Effector CD4-positive, alpha-beta T cell (primary cell): ENCODE measurements at places on chromosomes 3 and 15.

DNA sequence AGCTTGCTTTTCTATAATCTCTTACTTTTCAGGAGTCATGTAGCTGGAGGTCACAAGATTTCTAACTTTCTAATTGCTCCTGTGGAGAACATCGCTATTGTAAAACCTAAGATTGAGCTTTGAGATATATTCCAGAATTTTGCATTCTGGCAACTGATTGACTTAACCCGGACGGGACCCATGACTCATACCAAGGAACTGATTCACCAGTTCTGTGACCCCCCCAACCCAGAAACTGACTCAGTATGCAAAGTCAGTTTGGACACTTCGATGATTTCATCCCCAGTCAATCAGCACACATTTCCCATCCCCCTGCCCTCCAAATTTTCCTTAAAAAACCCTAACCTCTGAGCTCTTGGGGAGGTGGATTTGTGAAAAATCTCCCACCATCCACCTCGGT, 396.5 kb upstream of the GBE1 start:
- no peak for DNase-seq

- DNase-seq: no peak
Observed at GRCh38 chr3:122619040-122619439, 41.6 kb downstream of the PARP15 start.

- no peak for DNase-seq
Observed at GRCh38 chr3:141499965-141500364, 13.1 kb downstream of the RASA2 start.

GRCh38 chr15:80531388-80531787, 127.2 kb downstream of the ARNT2 start:
- no peak for DNase-seq

GRCh38 chr3:187005827-187006481, 75.6 kb downstream of the ST6GAL1 start:
- no peak for DNase-seq

- no peak for DNase-seq
Observed at GRCh38 chr3:103082501-103082900, 647.7 kb downstream of the ZPLD1 start.

- no peak for DNase-seq
Observed at GRCh38 chr3:149003653-149004305, 12.4 kb downstream of the GYG1 start.

DNA sequence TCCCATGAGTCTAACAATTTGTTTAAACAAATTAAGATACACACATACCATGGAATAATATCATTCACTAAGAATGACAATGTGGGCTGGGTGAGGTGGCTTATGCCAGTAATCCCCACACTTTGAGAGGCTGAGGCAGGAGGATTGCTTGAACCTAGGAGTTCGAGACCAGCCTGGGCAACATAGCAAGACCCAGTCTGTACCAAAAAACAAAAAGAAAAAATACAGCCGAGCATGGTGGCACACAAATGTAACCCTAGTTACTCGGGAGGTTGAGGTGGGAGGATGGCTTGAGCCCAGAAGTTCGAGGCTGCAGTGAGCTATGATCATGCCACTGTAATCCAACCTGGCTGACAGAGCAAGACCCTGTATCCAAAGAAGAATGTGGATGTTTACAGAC, 4.0 kb upstream of the ZNF710 start:
- DNase-seq: no peak

DNA sequence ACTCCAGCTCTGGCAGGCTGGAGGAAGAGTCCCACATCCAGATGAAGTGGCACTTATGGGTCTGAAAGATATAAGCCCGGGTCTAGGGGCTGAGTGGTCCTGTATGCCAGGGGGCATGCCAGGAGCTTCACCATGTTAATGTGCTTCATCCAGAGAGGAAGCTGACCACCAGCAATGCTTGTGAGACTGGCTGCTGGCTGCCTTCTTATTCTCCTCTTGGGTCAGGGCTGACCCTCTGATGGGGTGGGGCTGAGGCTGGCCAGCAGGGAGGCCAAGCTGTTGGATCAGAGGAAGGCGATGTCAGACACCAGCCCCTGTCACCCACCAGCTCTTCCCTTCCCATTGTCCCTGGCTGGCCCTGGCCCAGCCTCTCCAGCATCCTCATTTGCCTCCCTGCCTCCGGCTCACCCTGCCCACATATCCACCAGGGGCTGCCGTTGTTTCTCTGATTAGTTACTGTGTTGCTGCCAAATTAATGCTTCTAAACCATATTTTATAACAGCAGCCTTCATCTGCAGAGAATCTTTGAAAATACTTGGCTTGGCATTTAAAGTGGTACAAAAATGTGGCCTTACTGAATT, 20.4 kb upstream of the PSTPIP1 start:
- DNase-seq: no peak

DNA sequence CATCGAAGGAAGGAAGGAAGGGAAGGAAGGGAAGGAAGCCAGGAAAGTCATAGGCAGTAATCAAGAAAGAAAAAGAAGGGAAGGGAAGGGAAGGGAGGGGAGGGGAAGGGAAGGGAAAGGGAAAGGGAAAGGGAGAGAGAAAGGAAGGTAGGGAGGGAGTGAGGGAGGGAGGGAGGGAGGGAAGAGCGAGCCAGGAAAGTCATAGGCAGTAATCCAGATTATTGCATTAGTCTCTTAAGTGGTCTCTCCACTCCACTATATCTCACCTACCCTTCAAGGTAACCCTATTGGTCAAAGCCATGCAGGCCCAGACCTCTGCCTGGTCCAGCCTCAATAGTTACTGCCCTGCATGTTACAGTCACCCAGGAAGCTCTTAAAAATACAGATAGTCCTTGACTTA, 106.2 kb upstream of the RAP2B start:
- no peak for DNase-seq

DNA sequence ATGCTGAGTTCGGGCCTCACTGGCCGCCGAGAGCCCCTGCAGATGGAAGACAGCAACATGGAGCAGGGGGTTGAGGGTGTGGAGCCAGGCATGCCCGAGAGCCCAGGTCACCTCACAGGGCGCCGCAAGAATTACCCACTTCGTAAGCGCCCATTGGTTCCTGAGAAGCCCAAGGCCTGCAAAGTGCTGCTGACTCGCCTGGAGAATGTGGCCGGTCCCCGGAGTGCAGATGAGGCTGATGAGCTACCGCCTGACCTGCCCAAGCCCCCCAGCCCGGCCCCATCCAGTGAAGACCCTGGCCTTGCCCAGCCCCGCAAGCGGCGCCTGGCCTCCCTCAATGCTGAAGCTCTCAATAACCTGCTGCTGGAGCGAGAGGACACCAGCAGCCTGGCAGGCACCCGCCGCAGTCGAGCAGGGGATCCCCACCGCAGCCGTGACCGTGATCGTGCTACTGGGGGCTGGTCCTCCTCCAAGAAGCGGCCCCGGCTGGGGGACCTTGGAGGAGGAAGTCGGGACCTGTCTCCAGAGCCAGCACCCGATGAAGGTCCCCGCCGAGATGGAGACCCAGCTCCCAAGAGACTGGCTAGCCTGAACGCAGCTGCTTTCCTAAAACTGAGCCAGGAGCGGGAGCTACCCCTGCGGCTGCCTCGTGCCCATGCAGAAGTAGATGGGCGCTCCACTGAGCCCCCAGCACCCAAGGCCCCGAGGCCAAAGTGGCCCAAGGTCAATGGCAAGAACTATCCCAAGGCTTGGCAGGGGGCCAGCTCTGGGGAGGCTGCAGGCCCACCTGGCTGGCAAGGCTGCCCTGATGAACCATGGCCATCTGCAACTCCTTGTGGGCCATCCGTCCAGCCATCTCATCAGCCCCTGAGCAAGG, 12.1 kb upstream of the CHST14 start:
- no peak for DNase-seq

DNA sequence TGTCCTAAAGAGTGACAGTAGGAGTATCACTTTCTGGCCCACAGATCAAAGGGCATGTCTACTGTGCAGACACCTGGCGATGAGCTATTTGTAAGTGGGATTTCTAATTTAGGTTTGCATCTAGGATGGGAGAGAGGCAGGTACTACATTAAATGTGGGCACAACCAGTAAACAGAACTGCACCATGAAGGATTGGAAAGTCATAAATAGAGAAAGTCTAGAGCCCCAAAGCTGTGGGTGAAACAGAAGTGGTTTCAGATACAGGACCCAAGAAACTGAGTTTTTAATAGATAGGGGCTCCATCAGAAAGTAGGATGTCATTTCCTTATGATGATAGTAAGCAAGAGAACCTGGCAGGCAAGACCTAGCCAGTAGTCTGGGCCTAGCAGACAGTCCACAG, 35.2 kb upstream of the SPPL2A start:
- DNase-seq: no peak

GRCh38 chr3:84077479-84077878, 881.3 kb upstream of the CADM2 start:
- no peak for DNase-seq

- DNase-seq: no peak
Observed at GRCh38 chr15:91593067-91593466, 260.4 kb upstream of the SLCO3A1 start.

- no peak for DNase-seq
Observed at GRCh38 chr3:187139895-187140253, 578 bp upstream of the RPL39L start.

- no peak for DNase-seq
Observed at GRCh38 chr3:40490916-40491315, 14.0 kb downstream of the ZNF619 start.

GRCh38 chr15:97991972-97992541, 31.6 kb downstream of the ARRDC4 start:
- DNase-seq: no peak

DNA sequence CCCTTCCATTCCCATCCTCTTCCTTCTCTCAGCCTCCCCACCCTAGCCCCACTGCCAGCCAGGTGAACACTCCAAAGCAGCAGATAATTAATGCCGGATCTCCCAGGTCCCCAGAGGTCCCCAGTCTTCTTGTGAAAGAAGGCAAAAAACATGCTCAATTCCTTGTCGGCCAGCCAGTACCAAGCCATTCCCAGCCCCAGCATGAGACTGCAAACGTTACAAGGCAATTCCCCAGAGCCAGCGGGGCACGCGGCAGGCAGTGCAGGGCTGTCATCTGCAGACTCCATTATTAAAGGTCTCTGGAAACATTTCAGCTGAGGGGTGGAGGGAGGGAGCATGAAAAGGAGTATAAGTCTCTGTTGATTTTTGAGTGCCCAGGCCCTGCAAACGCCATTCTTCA, 117.8 kb downstream of the XXYLT1 start:
- no peak for DNase-seq

- no peak for DNase-seq
Observed at GRCh38 chr3:72892081-72892775, 4.4 kb downstream of the GXYLT2 start.

GRCh38 chr3:185995352-185995751, 57.5 kb upstream of the TRA2B start:
- DNase-seq: no peak

DNA sequence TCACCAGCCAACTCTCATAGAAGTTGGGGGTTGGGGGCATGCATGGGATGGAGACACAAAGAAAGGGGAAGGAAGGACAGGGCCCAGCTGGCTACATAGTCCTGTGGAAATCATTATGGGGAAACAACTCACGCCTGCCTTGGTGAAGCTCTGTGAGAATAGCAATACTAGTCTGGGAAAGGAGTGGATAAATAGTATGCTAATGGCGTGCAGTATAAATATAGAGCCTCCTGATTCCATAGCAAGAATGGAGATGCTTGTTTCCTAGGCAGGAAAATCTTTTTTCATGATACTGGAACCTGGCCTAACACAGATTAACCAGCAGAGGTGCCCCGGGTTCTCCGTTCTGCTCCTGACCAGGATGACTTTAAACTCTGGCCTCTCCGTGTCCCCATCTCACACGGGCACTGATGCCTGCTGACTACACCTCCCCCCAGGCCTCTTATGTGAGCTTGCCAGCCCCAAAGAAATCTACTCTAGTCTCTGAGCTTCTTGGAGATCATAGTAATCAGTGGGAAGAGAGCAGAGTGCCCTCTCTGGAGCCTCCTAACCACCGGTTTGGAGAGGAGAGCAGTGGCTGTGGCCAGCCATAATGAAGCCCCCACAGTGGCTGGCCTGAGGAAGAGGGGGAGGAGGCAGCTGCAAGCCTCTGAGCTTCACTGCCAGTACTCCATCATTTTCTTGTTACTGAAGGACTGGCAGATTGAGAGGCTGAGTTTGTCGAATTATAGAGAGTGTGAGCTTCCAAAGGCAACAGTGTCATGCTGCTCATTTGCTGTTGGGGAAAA, 355.0 kb upstream of the SEMA6D start:
- no peak for DNase-seq

- DNase-seq: peak; percentile 24
Observed at GRCh38 chr3:43194490-43195114, 88.7 kb upstream of the POMGNT2 start.

DNA sequence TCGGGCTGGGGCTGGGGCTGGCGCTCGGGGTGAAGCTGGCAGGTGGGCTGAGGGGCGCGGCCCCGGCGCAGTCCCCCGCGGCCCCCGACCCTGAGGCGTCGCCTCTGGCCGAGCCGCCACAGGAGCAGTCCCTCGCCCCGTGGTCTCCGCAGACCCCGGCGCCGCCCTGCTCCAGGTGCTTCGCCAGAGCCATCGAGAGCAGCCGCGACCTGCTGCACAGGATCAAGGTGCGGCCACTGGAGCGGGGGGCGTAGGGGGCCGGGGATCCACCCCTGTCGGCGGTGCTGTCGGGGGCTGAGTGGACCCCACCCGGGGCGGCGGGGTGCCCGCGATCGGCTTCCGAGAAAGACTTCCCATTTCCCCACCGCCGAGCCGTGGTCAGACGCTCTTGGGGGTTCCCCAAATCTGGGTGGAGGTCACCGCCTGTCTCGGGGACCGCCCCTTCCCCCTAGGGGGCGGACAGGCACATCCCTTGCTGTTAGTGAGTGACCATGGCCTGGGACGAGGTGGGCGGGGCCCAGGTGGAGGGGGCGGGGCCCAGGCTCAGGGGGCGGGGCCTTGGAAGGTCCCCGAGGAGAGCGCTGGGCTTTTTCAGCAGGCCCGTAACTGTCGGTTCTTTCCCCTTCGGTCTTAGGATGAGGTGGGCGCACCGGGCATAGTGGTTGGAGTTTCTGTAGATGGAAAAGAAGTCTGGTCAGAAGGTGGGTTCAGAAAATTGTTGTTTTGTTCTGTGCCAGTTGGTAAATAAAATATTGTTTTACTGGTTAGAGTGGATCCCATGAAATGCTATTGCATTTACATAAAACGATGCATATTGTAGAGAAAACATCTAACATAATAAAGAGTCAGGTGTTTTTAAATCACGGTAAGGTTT, 578 bp downstream of the LACTB start:
- DNase-seq: peak; percentile 59

- no peak for DNase-seq
Observed at GRCh38 chr3:189999718-190000117, 121.0 kb downstream of the P3H2 start.
